Keratinocyte (primary cell): ENCODE measurements at places on chromosomes 2 and 18. TPM values are rescaled to one million over a fixed set of nuclear protein-coding genes. Genes with fewer than 3 reads are reported as not detected.

The CIB4 gene
- polyA plus RNA-seq: not detected in 3 replicates

The UGT1A4 gene
- polyA plus RNA-seq: 0.77 to 2.4 TPM (median 2.0 TPM) in 3 replicates

The DSC3 gene
- polyA plus RNA-seq: 92.5 to 116 TPM (median 103 TPM) in 3 replicates

The TAF4B gene
- polyA plus RNA-seq: 3.6 to 5.9 TPM (median 4.9 TPM) in 3 replicates

The EML6 gene
- polyA plus RNA-seq: 0.26 to 2.0 TPM (median 0.96 TPM) in 3 replicates

The NMS gene
- not detected in 3 replicates for polyA plus RNA-seq

The NEB gene
- 0.16 to 1.5 TPM (median 0.67 TPM) in 3 replicates for polyA plus RNA-seq

The CASP10 gene
- polyA plus RNA-seq: 5.0 to 7.1 TPM (median 6.6 TPM) in 3 replicates

The NCL gene
- 103 to 247 TPM (median 123 TPM) in 3 replicates for polyA plus RNA-seq

The SGPP2 gene
- polyA plus RNA-seq: 0.76 to 7.3 TPM (median 2.6 TPM) in 3 replicates
